Myocyte (in vitro differentiated cells): ENCODE measurements at places on chromosomes 12 and 14. TPM values are rescaled to one million over a fixed set of nuclear protein-coding genes. Genes with fewer than 3 reads are reported as not detected.

FICD gene
- total RNA-seq: 3.9 and 4.7 TPM in 2 replicates

TEP1 gene
- total RNA-seq: 17.1 and 21.8 TPM in 2 replicates

SRSF9 gene
- 56.6 and 61.6 TPM in 2 replicates for total RNA-seq

PAWR gene
- 6.6 and 6.7 TPM in 2 replicates for total RNA-seq

TBX5 gene
- not detected in 2 replicates for total RNA-seq

SSTR1 gene
- total RNA-seq: 0.32 and 0.68 TPM in 2 replicates

ASB2 gene
- 0.73 and 8.9 TPM in 2 replicates for total RNA-seq

TAS2R46 gene
- 0.62 TPM in 1 of 2 replicates, not detected in the other for total RNA-seq

GNB3 gene
- 1.7 and 2.0 TPM in 2 replicates for total RNA-seq

IFT81 gene
- 11.5 and 17.7 TPM in 2 replicates for total RNA-seq

SERPINA6 gene
- total RNA-seq: not detected in 2 replicates

CALCOCO1 gene
- 147 and 173 TPM in 2 replicates for total RNA-seq

HRK gene
- total RNA-seq: not detected in 2 replicates

P3H3 gene
- 21.4 and 25.6 TPM in 2 replicates for total RNA-seq

OTOGL gene
- 0.05 and 0.29 TPM in 2 replicates for total RNA-seq

PLEKHH1 gene
- total RNA-seq: 0.05 TPM in 1 of 2 replicates, not detected in the other

OVCH1 gene
- total RNA-seq: 0.10 and 0.64 TPM in 2 replicates

NELL2 gene
- total RNA-seq: 0.05 TPM in 1 of 2 replicates, not detected in the other

KRT72 gene
- total RNA-seq: not detected in 2 replicates

CISTR gene
- not detected in 2 replicates for total RNA-seq

TULP3 gene
- 35.0 and 39.3 TPM in 2 replicates for total RNA-seq

CLEC9A gene
- total RNA-seq: not detected in 2 replicates
